ENCODE measurements at places on chromosomes 7 and 10. TPM values are rescaled to one million over a fixed set of nuclear protein-coding genes. Genes with fewer than 3 reads are reported as not detected.

- peak; percentile 78 for DNase-seq
Measured at GRCh38 chr7:98348726-98349474, 52.0 kb downstream of the BAIAP2L1 start.

The SPOCK2 gene
- 5.8 TPM for total RNA-seq

GRCh38 chr7:105790996-105791395 lies 85.4 kb downstream of the ATXN7L1 start:
- DNase-seq: no peak

The OR2A12 gene
- not detected for total RNA-seq

DNA sequence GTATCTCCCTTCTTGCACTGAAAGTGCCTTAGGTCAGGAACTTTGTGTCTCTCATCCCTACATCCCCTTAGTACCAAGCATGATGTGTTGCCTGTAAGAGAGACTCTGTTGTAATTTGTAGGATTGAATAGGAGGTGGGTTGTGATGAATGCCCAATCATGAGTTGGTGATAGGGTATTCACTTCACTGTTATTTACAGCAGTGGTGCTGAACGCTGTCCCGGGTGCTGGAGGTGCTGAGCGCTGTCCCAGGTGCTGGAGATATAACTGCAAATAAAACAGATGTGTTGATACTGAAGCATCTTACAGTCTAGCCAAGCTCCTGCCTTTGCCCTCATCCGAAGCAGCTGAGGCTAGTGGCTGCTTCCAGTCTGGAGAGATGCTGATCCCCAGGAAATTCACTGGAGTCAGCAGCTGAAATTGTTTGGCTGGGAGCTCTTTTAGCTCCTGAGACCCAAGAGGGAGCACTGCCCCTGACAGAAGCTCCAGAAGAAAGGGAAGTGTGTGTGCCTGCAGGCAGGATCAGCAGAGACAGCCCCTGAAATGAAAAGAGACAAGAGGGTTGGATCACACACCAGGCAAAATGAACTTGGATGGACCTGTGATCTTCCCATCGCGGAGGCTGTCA lies 183.4 kb downstream of the SORCS3 start:
- DNase-seq: no peak

DNA sequence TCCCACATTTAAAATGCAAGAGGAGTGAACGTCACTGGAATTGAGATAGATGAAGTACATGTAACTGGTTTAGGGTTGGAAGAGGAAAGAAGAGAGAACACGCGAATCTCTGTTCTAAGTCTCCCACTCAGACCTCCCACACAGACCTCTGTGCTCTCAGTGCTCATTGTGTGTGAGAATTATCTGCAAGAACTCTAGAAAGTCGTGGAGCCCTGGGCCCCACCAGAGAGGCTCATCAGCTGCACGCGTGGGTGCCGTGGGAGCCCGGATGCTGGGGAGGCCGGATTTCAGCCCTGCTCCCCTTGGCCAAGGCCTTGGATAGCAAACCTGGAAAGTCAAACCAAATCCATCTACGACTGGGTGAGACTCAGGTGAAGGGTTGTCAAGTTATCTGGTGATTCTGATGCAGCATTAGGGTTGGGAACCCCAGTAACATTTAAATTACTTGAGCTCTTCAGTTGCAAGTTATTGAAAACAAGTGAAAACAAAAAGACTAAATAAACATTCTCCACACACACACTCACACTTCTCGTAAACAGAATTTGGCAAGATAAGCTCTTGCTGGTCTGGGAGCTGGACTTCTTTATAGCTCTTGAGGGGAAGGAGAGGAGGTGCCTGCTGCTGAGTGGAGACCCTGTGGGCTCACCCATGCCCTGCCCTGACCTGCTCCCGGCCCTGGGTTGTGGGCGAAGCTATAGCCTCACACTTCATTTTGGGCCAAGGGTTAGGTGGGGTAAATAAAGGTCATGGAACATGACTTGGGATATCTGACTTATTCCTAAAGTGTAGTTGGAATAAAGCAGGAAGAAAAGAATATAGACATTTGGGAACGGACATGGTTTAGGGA lies 250.3 kb downstream of the ADARB2 start:
- DNase-seq: no peak

DNA sequence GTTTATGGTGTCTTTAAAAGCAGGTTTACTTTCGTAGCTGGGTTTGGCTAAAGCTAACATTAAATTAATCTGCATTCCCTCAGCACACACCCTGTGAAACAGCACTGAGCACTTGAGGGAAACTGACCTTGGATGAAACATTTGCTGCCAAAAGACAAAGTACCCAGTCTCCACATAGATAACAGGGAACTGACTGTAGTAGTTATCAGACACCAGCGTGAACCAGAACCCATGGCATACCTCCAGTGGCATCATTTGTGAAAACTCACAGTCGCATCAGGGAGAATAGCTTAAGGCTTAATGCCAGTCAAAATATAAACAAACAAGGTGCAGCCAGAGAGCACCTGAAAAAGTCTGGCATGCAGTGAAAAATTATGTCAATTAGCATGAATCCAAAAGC lies 357.8 kb upstream of the C7orf33 start:
- no peak for DNase-seq

- DNase-seq: no peak
Measured at GRCh38 chr7:14714161-14714728, 188.3 kb downstream of the DGKB start.

DNA sequence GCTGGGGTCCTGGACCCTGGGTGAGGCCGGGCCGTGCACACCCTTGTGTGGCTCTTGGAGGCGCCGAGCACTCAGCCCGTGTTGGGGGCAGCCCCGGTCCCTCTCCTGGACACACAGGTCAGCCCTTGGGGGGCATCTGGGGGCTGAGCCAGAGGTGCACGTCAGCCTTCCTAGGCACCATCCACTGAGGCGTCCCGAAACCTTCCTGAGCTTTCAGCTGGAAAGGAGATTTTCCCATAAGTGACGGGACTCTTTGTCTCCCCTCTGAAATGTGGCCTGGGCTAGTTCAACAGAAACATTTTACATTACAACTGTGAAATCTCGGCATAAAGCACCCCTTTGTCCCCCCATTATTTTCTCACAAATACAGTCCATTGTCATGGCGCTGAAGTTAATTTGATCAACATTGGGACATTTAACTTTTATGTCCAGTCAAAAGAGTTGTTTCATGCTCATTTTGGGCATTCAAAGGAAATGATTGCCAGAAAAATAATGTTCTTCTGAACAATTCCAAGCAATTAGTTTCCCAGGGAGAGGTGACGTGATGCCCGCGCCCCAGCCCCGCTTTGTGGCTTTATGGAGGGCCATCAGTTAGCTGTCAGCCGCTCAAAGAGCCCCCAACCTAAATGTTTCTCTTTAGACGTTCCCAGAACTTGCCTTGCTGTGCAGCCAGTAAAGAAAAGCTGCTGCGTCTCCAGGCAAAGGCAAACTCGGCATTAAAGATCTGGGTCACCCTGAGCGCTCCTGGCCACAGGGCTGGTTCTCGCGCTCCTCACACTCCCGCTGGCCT lies 70.8 kb downstream of the NKX6-2 start:
- DNase-seq: peak; percentile 86

DNA sequence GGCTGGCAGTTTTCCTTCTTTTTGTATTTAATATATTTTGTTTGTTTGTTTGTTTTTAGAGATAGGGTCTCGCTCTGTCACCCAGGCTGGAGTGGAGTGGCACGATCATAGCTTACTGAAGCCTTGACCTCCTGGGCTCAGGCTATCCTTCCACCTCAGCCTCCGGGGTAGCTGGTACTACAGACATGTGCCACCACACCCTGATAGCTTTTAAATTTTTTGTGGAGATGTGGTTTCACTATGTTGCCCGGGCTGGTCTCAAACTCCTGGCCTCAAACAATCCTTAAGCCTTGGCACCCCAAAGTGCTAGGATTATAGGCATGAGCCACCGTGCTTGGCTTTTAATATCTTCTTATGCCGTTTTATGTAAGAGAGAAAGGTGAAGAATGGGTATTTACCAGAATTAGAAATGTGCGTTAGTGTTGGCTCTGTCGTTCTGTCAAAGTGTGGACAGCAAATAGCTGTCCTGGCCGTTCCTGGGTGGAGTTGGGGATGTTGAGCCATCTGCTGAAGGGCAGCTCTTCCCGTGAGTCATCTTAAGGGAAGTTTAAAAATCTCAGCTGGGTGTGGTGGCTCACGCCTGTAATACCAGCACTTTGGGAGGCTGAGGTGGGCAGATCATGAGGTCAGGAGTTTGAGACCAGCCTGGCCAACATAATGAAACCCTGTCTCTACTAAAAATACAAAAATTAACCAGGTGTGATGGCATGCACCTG lies 14.8 kb downstream of the OGDH start:
- no peak for DNase-seq
